ENCODE measurements at places on chromosomes 6 and 20.

- no peak for DNase-seq
These were observed 40.6 kb downstream of the SLC35D3 start for GRCh38 chr6:136962661-136963060.

DNA sequence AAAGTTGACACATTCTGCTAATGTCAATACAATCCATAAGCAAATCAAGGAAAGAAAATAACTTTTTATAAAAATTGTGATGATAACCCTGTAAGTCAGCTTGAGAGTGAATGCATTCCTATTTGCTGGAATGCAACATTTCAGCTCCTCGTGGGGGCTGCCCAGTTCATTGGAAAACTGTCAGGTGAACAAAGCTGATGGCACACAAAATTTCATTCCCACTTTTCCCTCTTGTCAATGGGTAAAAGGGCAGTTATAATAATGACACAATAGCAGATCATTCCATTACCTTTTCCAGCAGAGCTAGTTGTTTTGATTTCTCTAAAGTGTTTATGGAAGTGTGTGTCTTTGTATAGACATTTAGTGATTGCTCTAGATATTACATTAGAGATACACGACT lies 1124.6 kb upstream of the MAP3K7 start:
- no peak for DNase-seq

DNA sequence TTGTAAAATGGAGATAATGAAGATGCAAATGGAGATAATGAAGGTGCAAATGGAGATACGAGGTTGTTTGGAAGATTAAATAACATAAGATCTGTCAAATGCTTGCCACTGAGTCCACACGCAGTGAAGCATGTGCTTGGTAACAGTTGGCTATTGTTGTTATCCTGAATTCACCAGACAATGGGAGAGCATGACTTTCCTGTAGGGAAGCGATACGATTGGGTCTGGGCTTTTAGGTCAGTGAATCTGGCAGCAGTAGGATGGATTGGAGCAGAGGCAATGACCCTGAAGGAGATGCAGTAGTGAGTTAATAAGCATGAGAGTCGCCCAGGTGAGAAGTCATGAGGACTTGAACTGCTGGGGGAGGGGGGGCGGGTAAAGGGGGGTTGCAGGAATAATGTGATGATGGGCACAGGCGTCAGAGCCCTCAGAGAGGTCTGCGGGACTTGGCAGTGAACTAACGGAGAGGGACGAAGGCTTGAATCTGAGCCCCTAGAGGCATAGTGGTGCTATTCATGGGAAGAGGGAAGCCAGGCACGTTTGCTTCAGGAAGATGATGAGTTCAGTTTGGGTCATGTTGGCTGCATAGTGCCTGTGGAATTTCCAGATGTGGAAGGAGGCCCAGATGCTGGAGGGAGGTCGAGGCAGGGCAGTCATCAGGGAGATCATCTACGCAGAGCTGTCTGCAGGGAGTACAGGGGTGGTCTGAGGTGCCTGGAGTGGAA lies 55.4 kb downstream of the ZDHHC14 start:
- no peak for DNase-seq

DNA sequence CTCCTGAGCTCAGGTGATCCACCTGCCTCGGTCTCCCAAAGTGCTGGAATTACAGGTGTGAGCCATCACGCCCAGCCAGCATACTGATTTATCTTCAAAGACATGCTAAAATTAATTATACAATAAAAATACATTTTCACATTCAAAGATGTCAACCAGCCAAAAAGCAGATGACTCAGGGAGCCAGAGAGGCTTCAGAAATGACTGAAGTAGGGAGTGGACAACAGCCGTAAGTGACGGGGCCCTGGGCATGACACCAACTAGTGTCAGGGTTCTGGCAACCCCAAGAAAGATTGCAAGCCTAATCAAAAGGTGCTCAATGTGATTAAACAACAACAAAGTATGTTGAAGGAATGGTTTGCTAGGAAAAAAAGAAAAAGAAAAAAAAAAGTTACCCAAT lies 28.4 kb downstream of the GPLD1 start:
- DNase-seq = no peak

GRCh38 chr6:102215425-102215824 lies 821.9 kb downstream of the GRIK2 start:
- no peak for DNase-seq

- DNase-seq = peak; percentile 4
These were observed 10.6 kb downstream of the REM1 start for GRCh38 chr20:31485450-31486339.

DNA sequence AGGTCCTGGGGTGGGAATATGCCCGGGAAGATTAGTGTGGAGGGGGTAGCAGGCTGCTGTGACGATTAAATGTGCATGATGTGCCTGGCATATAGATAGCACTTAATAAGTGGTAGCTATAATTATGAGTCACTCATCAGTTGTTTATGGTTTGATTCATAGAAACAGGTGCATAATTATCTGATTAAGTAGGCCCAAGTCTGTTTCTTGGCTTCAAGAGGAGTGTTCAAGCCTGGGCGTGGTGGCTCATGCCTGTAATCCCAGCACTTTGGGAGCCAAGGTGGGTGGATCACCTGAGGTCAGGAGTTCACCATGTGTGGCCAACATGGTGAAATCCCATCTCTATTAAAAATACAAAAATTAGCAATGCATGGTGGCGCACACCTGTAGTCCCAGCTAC lies 74.9 kb downstream of the QRSL1 start:
- no peak for DNase-seq

- no peak for DNase-seq
These were observed 75.5 kb downstream of the TBC1D7 start for GRCh38 chr6:13252790-13253189.

GRCh38 chr6:133612459-133612858 lies 276.5 kb upstream of the TCF21 start:
- DNase-seq = no peak

- DNase-seq = no peak
These were observed 914.5 kb downstream of the EYS start for GRCh38 chr6:64792534-64792933.

DNA sequence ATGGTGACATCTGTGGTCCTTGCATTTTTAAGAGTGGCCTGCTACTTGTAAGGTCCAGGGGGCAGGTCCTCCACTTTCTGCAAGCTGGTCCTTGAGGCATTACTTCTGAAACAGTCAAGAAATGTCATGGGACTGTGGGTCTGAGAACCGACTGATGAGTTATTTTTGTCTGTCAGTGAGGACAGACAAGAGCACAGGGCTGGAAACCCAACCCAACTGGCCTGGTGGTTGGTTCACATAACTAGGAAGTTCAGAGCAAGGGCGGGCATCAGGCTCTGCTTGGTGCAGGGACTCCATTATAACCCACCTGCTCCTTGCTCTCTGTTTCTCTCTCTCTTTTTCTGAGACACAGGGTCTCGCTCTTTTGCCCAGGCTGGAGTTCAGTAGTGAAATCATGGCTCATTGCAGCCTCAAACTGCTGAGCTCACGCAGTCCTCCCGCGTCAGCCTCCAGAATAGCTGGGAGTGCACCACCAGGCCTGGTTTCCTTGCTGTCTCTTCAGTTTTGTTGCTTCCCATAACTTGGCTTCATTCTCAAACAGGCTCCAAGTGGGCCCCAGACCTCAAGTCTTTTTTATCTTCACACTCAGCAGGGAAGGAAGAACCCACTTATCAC lies 9.2 kb downstream of the CST3 start:
- no peak for DNase-seq

GRCh38 chr6:157330831-157331230 lies 7.5 kb upstream of the TMEM242 start:
- no peak for DNase-seq

GRCh38 chr6:47206626-47207025 lies 103.1 kb downstream of the TNFRSF21 start:
- DNase-seq = no peak

- DNase-seq = no peak
These were observed 674.9 kb downstream of the GRIK2 start for GRCh38 chr6:102068349-102068929.

- no peak for DNase-seq
These were observed 100.8 kb upstream of the CNKSR3 start for GRCh38 chr6:154611241-154611640.

- DNase-seq = no peak
These were observed 298.0 kb downstream of the QKI start for GRCh38 chr6:163712566-163712961.

GRCh38 chr6:163648868-163649267 lies 234.3 kb downstream of the QKI start:
- no peak for DNase-seq

DNA sequence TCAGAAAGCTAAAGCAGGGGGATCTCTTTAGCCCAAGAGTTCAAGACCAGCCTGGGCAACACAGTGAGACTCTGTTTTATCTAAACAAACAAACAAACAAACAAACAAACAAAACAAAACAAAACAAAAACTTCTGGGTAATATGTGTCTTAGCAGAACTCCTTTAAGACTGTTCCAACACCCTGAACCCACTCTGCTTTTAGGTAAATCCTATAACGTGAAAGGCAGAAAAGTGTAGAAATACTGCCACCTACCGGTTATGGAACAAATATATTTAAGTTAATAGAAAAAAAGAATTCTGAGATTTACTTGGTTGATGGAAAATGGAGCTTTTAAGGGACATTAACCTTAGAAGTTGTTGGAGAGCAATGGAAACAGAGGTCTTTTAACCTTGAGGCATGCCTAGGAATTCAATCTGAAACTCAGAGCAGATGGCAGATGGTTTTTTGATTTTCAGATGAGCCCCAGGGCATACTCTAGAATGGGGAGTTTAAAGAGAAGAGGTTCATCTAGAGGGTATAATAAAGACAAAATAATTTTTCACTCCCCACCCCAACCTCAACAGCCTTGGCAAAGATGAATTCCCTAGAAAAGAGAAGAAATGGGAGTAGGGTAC lies 38.5 kb downstream of the SOD2 start:
- peak; percentile 36 for DNase-seq

- no peak for DNase-seq
These were observed 111.7 kb downstream of the NOL4L start for GRCh38 chr20:32473231-32474008.

DNA sequence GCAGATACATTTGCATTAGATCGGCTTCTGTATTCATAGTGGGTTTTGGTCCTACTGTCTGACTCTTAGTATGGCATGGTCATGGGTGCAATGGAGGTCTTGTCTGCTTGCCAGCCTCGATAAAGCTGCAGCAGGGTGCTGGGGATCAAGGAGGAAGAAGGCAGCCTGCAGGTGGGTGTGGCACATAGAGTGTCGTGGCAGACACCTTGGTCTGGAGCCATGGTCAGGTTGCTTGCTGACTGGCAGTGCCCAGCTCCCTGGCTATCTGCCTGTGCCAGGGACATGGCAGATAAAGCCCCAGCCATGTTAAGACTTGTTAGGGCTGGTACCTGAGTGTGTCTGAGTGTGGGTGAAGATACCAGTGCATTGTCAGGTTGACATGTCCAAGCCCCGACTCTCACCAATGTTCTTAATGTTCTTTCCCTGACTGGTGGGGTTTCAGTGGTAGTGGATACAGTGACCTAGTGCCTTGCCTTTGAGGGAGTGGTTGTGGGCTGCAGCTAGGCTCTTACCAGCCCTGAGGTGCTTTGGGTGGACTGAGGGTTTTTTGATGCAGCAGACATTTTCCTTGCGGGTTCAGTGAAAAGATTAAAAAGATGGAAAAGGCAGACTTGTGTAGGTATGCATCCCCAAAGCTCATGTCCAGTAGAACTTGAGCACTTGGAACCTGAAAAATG lies 1.8 kb downstream of the FAM83D start:
- DNase-seq = no peak

GRCh38 chr6:165184192-165184979 lies 125.0 kb downstream of the C6orf118 start:
- DNase-seq = no peak

GRCh38 chr6:33745548-33745947 lies 1.2 kb downstream of the IP6K3 start:
- DNase-seq = no peak
